ENCODE measurements at places on chromosomes 3 and 15.

DNA sequence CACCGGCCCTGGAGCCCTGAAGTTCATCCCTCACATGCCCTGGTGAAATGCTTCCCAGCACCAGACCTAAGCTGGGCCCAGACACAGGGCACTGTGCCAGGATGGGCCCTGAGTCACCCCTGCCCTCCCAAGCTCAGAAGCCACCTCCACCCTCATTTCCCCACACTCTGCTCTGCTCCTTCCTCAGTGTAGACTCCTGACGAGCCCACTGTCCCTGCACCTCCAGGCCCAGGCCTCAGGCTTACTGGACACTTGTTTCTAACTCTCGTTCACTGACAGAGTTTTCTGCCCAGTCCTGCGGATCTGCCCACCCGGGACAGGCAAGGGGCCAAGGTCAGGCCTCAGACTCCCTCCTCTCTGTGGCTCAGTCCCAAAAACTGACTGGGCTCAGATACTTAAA lies 112.6 kb upstream of the RNF7 start:
- no peak for DNase-seq

GRCh38 chr15:25739687-25740121 lies 123.4 kb downstream of the ATP10A start:
- peak; percentile 34 for DNase-seq

GRCh38 chr15:67820992-67821783 lies 4.1 kb upstream of the SKOR1 start:
- DNase-seq, result peak; percentile 31

DNA sequence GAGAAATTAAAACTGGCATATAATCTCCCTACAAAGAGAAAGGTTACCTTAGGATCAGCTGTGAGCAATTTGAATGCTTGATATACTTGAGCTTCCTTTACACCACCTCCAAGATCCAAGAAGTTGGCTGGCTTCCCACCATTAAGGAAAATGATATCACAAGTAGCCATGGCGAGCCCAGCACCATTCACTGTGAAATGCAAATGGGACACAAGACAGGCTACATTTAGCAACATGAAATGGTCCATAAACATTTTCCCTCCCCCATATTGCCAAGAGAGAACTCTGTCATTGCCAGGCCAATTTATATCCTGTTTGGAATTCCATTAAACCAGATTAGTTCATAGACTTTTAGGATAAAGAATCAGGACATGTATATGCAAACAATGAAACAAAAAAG lies 158.7 kb downstream of the SUCLG2 start:
- no peak for DNase-seq

DNA sequence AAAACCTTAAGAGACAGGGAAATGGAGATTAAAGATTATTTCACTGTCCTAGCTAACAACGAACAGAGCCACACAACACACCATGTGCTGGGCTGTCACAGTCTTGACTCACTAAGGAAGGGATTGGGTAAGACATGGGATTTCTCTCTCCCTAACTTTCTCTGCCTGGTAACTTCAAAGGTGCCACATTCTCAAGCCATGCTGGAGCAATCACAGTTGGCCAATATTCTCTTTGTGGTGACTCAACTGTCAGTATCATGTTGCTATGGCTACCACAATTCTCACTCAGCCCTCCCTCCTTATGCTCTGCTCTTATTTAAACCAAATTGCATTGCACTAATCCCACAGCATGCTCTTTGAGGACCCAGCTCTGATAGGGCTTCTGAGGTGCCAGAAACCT lies 74.0 kb downstream of the OXNAD1 start:
- DNase-seq, result peak; percentile 60

DNA sequence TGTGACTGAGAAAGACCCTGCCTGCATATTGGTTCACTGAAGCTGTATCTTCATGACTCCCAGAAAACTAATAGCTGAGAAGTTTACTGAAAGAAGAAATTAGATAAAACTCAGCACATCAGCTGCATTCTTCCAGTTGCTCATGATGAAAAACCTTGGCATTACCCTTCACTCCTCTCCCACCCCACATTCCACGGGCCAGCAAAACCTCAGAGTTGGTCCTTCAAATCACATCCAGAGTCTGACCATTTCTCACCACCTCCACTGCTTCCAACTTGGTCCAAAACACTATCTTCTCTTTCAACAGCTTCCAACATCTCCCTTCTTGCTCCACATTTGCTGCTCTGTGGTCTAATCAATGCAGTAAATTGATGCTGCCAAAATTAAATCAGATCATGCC lies 97.1 kb downstream of the CD47 start:
- DNase-seq, result no peak

DNA sequence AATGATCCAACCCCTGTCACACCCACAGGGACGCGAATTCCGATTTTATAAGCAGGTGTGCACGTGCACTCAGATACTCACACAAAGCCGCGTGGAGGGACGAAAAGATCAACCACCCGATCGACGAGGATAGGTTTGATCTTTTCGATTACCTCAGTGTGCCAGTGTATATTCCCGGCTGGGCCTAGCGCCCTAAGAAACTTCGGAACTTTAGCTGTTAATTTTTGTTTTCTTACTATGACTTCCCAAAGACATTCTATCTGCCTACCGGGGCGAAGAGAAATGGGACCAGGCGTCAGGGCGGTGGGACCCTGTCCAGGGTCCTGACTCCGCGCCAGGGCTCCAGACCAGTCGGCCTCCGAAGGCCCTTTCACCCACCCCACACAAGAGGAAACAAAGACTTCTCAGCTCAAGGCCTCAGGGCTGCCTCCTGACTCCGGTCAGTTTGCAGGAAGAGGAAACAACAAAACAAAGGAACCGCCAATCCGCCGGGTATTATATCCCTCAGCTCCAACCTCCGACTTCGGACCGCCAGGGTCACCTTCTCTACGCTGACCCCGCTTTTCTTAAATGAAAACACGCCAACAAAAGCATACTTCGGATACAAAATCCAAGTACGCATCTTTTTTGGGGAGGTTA lies 6.8 kb downstream of the ONECUT1 start:
- no peak for DNase-seq

DNA sequence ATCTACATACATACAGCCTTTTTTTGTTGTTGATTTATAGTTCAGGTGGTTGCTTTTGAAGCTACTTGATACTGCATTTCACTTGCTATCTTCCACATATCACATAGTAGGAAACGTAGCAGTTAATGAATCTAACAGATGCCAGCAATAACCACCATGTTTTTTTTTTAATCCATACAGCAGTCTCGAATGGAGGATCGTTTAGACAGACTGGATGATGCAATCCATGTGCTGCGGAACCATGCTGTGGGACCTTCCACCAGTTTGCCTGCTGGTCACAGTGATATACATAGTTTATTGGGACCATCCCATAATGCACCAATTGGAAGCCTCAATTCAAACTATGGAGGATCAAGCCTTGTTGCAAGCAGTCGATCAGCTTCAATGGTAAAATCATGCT lies 123.2 kb upstream of the CGNL1 start:
- DNase-seq, result no peak

DNA sequence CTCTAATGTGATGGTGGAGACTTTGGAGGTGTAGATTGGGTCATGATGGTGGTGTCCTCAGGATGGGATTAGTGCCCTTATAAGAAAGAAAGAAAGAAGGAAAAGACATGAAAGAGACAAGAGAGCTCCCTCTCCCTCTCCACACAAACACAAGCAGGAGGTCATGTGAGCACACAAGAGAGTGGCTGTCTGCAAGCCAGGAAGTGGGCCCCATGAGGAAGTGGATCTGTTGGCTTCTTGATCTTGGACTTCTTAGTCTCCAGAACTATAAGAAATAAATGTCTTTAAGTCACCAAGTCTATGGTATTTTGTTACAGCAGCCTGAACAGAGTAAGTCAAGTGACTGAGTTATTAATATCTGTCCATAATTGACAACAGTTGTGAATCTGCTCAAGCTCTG lies 17.1 kb downstream of the IQCB1 start:
- no peak for DNase-seq

GRCh38 chr3:43176666-43177065 lies 70.8 kb upstream of the POMGNT2 start:
- DNase-seq, result no peak

GRCh38 chr15:91599261-91599660 lies 254.2 kb upstream of the SLCO3A1 start:
- DNase-seq, result no peak

- no peak for DNase-seq
Measured at GRCh38 chr3:29695201-29695600, 414.3 kb downstream of the RBMS3 start.

DNA sequence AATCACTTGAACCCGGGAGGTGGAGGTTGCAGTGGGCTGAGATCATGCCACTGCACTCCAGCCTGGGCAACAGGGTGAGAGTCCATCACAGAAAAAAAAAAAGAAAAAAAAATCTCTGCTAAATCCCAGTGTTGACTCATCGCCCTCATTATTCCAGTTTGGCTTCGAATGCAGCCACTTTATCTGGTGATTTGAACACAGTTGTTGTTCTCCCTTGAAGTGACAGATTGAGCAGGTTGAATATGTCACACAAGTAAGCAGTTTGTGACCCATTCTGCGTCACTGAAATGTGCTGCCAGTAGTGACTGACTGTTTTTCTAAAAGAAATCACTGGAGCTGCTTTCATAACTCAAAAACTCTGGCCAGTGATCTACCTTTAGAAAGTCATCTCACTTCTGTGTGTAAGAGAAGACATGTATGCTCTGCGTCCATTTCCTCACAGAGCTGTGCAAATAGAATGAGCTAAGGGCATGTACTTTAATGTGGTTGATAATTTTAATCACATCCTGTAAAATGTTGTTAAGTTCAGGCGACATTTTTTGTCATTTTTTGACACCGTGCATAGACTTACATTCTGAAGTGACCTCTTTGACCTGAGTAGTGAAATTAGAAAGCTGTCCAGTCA lies 12.5 kb downstream of the DOCK3 start:
- DNase-seq, result no peak

GRCh38 chr3:38163841-38164642 lies 1.3 kb upstream of the OXSR1 start:
- DNase-seq, result no peak

- no peak for DNase-seq
Measured at GRCh38 chr3:126519506-126520455, 2.2 kb upstream of the UROC1 start.

DNA sequence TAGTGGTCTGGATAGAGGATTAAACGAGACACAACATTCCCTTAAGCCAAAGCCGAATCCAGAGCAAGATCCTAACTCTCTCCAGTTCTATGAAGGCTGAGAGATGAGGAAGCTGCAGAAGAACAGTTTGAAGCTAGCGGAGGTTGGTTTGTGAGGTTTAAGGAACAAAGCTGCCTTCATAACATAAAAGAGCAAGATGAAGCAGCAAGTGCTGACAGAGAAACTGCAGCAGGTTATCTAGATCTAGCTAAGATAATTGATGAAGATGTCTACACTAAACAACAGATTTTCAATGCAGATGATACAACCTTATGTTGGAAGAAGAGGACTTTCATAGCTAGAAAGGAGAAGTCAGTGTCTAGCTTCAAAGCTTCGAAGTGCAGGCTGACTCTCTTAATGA lies 14.8 kb upstream of the GASK1A start:
- no peak for DNase-seq

- DNase-seq, result no peak
Measured at GRCh38 chr15:77416954-77417353, 3.0 kb downstream of the PEAK1 start.

DNA sequence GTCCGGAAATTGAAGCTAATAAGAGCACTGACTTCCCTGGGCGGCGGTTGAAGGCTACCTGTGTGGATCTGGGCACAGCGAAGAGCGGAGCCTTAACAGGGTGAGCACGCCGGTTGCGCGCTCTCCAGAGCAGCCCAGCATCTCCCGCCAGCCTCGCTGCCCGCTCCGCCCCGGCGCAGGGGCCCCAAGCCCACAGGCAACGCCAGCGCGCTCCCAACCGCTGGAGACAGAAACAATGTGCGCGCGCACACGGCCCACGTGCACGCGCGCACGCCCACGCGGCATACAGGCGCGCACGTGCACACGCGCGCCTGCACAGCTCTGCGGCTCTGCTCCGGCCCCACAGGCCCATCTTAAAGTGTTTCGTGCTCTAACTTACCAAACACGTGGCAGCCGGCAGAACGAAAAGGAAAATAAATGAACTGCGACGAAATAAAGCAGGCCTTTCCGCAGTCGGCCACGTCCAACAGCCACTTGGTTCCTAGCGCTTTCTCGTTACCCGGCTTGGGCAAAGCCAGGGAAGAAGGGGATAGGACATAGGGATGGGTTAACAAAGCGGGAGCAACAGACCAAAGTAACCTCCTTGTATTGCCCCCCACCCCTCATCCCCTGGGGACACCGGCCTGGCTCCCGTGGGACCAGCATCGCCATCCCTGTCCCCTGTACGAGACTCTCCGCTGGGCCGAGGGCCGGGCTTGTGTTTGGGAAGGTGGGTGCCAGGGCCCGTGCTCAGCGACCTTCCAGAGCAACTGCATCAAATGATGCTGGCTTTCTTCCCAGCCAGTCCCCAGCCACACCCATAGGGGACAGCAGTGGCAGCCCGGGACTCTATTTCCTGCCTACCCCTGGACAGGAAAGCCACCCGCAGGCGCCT lies 203.7 kb downstream of the ABHD5 start:
- DNase-seq, result peak; percentile 39

GRCh38 chr3:43733459-43734384 lies 43.0 kb downstream of the ABHD5 start:
- DNase-seq, result no peak

- no peak for DNase-seq
Measured at GRCh38 chr3:179971280-179971679, 65.5 kb downstream of the PEX5L start.

- DNase-seq, result no peak
Measured at GRCh38 chr3:170024581-170024980, 13.2 kb upstream of the GPR160 start.

DNA sequence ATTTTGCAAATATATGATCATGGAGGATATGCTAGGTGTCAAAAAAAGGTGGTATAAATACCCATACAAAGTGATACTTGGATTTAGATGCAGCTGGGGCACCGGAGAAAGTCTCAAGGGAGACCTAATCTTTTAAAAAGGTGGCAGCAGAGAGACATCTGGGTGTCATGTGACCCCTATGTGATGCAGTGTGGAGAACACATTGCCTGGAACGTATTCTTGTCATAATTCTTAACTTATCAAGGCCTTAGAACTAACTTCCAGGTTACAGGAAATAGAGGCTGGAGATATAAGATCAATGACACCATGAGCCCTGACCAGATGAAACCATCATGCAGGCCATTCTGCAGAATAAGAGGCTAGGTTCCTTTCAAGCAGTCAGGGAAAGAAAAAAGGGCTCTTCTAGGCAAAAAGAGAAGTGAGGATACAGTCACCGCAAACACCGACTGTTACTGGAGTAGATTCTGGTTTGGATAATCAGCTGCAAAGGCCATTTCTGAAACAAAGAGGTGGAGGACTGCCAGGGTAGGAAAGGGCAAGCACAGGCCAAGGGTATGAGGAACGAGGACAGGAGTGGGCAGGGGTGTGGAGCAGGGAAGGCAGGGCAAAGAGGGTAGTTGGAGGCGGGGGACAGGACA lies 100.6 kb downstream of the OXNAD1 start:
- DNase-seq, result no peak

GRCh38 chr15:79060175-79060574 lies 30.4 kb downstream of the RASGRF1 start:
- DNase-seq, result no peak
